Urothelium cell line (cell line): ENCODE measurements at places on chromosomes 6 and 20.
A peak's percentile ranks its signal among the peaks of the same experiment; 100 is the strongest.

- DNase-seq = no peak
These were observed 219.0 kb upstream of the PRND start for GRCh38 chr20:4502756-4503155.

- DNase-seq = no peak
These were observed 127.7 kb upstream of the SUPT3H start for GRCh38 chr6:45505470-45505869.

DNA sequence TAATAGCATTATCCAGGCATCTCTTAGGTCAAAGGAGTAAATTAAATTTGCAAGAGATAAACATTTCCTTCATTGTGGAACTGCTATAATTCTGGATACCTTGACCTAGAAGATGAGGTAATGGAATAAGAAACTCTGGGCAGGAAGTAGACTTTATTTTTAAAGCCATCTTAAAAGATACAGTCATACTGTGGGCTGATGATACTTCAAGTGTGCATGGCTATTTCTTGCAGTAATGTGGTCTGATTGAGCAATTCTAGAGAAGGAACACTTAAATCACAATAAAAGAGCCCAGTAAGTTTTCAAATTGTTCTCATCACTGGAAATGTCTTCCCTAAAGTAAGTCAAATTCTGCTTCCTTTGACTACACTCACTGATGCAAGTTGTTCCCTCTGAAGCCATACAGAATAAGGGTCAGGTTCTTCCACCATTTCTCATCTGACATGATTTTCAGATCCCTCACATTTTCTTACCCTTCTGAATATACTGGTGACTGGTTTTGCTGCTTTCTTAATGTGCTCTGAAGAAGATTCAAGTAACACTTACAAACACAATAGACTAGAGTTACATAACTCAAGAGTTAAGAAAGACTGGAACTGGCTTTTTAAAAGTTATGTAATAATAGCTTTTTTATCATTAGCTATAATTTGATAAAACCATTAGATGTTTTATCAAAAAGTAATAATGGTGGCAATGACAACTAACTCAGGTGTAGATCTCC is 62.6 kb upstream of the TMEM244 start:
- no peak for DNase-seq

GRCh38 chr6:160973311-160974250 is 18.0 kb upstream of the MAP3K4 start:
- DNase-seq = no peak

- no peak for DNase-seq
These were observed 291.9 kb upstream of the SGK1 start for GRCh38 chr6:134609716-134610261.

DNA sequence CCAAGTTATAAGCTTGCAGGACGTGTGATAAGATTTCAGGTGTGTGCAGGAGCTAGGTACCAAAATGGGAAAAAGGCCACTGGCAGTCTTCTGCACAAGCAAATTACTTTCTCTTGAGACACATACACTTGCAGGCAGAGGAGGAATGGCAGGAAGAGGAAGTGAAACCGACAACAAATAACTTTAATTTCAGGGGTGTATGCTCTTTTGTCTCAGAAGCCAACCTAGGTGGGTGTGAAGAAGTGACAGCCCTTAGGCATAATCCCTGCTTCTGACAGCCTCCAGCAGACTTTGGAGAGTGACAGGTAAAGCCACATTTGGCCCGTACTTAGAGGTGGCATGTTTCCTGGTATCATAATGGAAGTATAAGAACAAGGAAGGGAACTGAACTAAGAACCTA is 118.8 kb upstream of the TRAF3IP2 start:
- DNase-seq = no peak

DNA sequence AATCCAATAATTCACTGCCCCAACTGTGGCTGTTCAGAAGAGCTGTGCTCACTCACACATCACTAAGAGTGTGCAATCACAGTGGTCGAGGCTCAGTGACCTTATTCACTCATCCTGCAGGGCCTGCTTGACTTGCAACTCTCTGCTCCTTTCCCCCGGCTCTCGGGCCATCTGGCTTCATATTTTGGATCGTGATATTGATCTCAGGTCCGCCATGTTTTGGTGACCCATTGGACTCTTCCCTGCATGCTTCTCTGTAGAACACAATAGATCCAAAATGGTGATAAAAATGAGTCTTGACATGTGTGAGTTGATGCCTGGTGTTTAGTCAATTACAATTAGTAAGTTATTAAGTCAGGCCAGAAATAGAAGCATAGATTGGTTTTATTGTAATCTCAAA is 313.9 kb upstream of the SOX4 start:
- DNase-seq = no peak

DNA sequence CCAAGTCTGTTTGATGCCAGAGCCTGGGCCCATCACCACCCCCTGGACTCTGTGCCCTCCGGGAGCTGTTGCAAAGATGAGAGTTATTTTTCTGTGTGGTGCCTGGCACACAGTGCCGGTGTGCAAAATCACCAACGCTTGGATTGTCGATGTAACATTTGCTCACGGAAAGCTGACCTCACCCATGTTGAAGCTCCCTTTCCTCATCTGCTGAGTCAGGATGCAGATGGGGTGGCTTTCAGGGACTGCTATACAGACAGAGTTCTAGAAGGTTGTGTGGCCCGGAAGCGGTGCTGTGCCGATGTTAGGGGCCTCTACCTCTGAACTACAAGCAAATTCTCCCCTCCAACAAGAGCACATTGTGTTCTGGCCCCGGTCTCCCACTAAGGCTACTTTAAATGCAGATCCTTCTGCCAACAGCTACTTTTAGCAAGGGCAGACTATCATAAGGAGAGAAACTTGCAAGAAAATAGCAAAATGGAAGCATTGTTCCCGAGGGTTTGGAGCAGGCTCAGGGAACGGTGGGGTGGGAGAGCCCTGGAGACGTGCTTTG is 34.0 kb downstream of the EYA2 start:
- no peak for DNase-seq

DNA sequence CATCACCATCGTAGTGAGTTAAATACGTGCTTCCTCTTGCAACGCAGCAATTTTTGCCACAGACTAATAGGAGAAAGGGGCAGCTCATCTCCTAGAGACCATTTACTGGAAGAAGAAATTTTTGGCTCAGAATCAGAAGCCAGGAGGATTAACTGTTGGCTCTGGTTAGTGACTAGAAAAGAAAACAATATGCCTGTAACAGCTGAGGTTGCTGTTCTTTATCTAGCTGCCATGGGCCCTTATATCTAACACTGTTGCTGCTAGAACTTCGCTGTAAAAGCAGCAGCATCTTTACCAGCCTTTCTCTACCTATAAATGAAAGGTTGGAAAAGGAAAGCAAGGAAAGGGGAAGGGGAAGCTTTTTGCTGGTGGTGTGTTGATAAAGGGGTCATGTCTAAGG is 65.9 kb downstream of the FAM135A start:
- DNase-seq = no peak

DNA sequence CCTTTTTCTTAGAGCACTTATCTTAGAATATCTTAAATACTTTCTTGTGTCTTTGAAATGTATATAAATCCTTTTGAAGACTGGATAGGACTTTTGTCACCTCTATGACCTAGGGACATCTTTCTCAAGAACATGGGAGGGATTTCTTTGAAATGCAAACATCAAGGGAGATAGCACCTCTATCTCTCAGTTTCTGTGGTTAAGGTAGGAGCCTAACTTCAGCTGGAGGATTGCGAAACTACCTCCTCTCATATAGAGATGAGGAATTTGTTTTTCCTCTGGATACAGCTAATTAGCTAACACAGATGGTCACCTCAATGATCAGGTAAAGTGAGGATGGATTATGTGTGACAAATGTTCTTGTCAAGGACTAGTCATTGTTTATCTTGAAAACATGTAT is 631.3 kb upstream of the IMPG1 start:
- DNase-seq = no peak

DNA sequence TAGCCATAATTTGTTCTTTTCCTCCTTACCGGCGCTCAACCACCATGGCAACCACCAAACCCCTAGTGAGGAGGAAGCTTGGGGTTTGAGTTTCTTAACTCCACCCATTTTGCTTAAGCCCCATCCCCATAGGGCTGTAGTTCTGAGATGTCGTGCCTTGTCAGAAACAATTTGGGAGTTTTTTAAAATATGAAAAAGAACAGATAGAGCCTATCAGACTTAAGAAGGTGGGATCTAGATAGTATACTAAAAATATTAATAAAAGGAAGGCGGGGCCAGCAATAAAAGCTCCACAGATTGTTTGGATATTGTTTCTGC is 5.6 kb downstream of the BRD2 start:
- peak; percentile 42 for DNase-seq

- no peak for DNase-seq
These were observed 8.3 kb upstream of the ADRM1 start for GRCh38 chr20:62294516-62294915.

DNA sequence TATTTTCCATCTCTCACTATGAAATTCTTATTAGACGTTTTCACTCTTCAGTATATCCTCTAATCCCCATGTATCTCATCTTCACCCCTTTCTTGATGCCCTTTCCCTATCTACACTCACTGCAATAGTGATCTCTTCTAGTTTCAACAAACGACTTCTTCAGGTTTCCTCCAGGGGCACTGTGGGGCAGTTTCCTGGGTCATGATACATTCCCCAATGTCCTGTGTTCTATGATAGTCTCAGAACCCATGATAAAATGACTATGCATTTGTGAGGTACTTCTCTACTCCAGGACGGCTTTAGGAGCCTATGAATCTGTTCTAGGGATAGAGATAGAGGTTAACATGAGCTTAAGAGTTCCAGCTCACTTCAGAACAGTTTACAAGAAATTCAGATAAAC is 183.3 kb downstream of the FOXC1 start:
- DNase-seq = peak; percentile 23

- DNase-seq = no peak
These were observed 76.8 kb downstream of the MAFB start for GRCh38 chr20:40612247-40612646.

DNA sequence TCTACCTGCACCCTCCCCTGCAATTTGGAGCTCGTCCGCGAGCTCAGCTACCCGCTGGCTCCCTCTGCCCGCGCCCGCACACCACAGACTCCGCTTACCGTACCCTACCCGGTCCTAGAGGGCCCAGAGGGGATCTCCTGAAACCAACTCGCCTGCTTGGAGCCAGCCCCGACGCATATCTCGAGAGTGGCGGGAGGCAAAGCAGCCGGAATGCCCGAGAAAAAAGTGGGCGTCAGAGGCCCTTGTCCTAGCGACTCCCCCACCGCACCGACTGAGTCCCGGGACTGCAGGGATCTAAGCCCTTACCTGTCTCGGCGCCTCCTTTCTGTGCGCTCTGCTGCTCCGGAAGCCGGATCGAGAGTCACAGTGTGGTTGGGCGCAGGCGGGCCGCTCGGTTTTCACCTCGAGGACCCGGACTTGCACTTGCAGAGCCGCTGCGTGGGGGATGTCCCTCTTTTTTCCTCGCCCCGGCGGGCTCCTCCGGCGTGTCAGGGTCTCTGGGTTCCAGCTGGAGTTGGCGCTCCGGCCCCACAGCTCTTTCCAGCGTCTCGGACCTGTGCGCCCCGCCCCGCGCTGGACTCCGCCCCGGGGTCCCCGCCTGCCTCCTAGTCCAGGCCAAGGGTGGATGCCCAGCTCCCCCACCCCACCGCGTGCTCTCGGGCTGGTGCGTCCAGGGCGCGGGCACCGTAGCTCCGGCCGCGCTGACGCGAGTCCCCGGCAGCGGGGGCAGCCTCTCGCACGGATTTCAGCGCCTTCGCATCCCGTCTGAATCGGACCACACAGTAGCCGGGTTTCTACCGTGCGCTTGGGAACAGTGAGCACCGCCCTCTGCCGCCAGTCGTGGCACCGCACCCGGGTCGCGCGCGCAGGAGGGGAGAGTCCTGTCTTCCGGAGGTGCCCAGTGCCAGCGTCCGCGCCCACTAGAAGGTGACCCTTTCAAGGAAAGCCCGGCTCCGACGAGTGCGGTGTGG is at the start of gene PROKR2:
Gene PROKR2, minus strand, starts transcription at position 767 of the 971 bp plus-strand sequence. CDS start 2,585 bp downstream, outside the sequence.
- DNase-seq = peak; percentile 66

DNA sequence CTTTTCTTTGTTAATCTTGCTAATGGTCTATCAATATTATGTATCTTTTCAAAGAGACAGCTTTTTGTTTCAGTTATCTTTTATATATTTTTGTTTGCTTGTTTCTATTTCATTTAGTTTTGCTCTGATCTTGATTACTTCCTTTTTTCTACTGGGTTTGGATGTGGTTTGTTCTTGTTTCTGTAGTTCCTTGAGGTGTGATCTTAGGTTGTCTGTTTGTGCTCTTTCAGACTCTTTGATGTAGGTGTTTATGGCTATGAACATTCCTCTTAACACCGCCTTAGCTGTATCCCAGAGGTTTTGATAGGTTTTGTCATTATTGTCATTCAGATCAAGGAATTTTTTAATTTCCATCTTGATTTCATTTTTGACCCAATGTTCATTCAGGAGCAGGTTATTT is 26.8 kb upstream of the TNFAIP3 start:
- no peak for DNase-seq

- DNase-seq = no peak
These were observed 501.0 kb upstream of the MAP3K7 start for GRCh38 chr6:91087908-91088307.

GRCh38 chr20:53654932-53655624 is 61.4 kb upstream of the ZNF217 start:
- DNase-seq = no peak

GRCh38 chr6:102327697-102328225 is 934.3 kb downstream of the GRIK2 start:
- DNase-seq = no peak

GRCh38 chr20:39698752-39699151 is 736.6 kb downstream of the DHX35 start:
- no peak for DNase-seq

DNA sequence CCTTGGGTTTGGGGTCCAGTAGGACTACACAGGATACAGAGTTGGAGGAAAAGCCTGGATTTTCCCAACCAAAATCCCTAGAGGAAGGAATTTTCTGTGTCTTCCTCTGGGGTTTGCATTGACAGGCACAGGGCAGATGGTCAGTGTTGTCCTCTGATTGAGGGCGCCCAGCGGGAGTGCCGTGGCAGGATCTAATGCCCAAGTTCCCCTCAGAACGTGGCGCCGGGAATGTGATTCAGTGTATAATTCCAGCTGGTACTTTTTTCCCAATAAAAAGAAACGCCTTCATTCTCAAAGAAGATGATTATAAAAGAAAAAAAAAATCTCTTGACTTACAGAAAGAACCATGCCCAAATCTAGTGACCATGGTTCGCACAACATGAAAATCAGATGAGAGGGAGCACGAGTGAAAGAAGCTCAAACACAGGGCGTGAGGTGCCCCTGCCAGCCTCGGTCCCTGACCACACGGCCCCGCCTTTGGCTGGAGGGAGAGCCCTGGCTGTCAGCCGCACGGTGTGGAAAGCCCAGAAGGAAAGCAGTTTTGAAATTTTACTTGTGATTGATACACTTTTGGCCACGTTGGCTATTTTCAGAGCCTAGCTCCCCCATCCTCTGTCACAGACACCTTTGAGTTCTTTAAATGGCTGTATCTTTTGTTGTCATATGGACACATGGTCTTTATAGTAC is 31.6 kb downstream of the VEGFA start:
- no peak for DNase-seq
